ENCODE measurements at places on chromosomes 2 and 18.

GRCh38 chr2:143504397-143504796 is 375.2 kb downstream of the ARHGAP15 start:
- no peak for DNase-seq

- DNase-seq = no peak
These were observed 340.3 kb downstream of the CELF4 start for GRCh38 chr18:37225279-37225678.

DNA sequence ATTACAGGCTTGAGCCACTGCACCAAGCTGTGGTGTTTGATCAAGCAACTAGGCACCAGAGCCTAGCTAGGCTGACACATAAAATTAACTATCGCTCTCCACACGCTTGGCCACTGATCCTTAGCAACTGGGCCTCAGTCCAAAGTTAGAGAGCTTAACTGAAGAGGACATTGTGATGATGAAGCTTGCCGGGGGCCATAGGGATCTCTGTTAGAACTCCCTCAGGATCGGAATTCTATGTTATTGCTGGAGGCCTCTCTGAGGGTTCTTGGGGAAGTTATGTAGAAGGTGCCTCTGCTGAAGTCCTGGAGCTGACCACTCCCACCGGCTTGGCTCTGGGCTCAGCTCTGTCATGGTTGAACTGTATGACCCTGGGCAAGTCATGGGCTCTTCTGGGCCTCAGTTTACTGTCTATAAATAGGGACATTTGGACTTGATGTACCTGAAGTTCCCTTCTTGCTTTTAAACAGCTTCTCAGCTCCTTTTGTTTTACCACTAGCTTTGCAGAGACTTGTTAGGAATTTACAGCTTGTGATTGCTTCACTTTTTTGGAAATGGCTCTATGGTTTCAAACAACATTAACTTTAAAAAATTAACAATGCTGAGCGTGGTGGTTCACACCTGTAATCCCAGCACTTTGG is 44.1 kb downstream of the GATA6 start:
- no peak for DNase-seq

- no peak for DNase-seq
These were observed 141.6 kb downstream of the ICOS start for GRCh38 chr2:204078003-204078698.

DNA sequence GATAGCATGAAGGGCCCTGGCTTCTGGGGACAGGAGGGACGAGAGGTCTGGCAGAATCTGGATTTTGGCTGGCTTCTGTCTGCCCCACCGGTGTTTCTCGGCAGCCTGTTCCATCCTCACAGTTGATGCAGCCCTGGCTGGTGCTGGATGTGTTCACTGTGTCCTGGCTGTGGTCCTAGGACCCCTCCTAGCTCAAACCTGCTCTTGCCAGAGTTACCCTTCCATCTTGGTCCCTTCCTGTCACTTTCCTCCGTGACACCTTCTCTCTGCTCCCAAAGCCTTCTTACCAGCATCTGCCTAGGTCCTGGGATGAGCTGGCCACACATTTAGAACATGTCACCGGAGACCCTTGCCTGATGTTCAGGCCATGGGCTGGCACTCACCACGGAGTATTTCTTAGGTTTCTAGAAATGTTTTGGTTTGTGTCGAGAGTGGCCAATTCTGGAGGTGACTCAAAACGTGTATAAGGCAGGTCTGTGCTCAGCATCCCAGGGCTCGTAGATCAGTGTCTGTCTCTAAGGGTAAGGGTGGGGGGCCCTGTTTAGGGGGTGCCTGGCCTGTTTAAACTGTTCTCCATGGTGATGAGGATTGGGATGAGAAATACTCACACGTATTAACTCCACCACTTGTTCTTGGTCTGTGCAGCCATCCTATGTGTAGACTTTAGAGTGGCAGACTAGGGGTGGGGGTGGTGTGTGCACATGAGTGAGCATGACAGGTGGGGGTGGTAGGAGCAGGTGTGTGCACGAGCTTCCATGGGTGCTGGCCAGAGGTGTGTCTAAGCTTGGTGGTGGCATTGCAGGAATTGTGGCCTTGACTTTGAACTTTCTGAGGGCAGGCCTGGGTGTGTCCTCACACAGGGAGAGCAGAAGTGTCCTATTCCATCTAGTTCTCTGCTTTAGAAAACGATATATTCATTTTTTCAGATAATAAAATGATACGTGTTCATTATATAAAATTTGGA is 162.7 kb downstream of the DYSF start:
- DNase-seq = no peak

DNA sequence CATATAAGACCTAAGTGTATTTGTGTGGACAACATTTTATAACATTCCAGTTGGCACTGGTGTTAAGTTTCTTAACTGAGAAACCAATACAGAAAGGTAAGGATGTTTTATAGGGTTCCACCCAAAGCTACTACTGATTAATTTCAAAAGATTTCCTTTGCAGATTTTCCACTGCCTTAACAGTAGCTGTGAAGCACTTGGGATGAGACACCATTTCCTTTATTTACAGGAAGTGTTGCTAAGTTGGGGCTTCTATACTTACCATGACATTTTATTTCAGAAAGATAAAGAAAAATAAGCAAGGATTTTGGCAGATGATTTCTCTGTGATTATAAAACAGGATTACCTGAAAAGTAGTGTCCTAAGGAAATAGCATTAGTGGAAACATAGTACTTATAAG is 234.3 kb downstream of the CALCRL start:
- no peak for DNase-seq
